NCI-H1417 treated with DMSO at 0.1 percent for 48 hours (cell line): ENCODE measurements at places on chromosomes 16 and 17.

GRCh38 chr17:50848711-50849110 is 13.3 kb downstream of the WFIKKN2 start:
- no peak for DNase-seq

DNA sequence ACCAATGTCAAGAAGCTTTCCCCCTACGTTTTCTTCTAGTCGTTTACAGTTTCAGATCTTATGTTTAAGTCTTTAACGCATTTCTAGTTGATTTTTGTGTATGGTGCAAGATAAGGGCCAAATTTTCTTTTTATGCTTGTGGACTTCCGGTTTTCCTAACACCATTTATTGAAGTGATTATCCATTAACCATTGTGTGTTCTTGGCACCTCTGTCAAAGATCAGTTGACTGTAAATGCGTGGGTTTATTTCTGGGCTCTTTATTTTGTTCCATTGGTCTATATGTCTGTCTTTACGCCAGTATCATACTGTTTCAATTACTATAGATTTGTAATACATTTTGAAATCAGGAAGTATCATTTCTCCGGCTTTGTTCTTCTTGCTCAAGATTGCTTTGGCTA is 49.5 kb downstream of the CEP112 start:
- no peak for DNase-seq

- DNase-seq, result no peak
Measured at GRCh38 chr16:12681653-12682052, 122.0 kb downstream of the CPPED1 start.

DNA sequence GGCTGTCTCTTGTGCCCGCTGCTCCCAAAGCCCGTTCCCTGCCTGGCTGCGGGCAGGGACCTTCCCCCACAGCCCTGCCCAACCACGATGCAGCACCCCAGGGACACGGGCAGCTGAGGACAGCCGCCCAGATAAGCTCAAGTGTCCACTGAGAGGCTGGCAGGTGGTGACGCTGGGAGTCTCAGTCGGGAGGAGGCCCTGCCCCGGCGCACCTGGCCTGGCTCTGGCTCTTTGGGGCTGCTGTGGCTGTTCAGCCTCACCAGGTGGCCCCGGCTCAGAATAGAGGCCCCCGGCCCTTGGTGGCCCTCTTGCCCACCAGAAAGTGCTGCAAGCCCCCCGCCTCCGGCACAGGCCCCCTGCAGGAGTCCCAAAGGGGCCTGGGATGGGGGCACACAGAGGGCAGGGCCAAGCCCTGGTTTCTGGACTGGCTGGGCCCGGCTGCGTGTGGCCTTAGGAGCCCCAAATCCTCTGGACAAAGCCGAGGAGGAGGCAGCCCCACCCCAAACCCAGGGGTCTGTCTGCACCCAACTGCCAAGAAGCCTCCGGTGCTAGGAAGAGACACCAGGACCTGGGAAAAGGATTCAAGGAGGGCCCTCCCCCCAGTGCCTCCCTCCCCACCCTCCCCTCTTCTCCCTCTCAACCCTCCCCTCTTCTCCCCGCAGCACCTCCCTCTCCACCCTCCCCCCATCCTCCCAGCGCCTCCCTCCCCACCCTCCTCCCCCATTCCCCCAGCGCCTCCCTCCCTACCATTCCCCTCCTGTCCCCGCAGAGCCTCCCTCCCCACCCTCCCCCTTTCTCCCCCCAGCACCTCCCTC is 5.3 kb downstream of the NTHL1 start:
- peak; percentile 45 for DNase-seq

DNA sequence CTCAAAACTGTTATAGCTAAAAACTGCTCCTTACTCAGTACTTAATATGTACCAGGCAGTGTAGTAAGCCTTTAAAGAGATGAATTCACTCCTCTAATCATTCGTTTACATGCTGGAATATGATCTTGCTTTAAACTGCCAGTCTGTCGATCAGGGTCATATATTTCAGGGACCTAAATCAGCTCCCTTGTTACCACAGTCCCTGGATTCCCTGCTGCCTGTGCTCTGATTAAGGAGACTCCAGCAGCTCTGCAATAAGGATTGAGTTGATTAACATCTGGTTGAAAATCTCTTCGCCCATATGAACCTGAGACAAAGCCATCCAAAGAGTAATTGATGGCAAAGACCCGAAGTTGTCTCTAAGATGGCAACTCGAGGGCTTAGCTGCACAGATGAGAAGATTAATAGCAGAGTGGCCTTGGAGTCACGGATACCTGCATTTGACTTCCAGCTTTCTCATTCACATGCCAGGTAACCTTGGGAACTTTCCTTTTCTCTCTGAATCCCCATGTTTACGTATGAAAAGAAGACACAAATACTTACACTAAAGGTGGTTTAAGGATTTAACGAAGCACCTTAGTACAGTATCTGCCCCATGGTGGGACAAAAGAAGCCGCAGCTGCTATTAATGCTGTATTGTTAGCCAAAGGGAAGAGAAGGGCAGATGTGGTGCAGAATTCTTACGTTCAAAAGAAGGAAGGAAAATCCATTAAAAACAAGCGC is 68.2 kb downstream of the VAT1L start:
- no peak for DNase-seq

- no peak for DNase-seq
Measured at GRCh38 chr17:34411646-34412421, 48.8 kb upstream of the CCL1 start.

GRCh38 chr17:8162997-8163977 is 539 bp upstream of the VAMP2 start:
- no peak for DNase-seq

- no peak for DNase-seq
Measured at GRCh38 chr17:82447876-82448275, 2.7 kb downstream of the CYBC1 start.

DNA sequence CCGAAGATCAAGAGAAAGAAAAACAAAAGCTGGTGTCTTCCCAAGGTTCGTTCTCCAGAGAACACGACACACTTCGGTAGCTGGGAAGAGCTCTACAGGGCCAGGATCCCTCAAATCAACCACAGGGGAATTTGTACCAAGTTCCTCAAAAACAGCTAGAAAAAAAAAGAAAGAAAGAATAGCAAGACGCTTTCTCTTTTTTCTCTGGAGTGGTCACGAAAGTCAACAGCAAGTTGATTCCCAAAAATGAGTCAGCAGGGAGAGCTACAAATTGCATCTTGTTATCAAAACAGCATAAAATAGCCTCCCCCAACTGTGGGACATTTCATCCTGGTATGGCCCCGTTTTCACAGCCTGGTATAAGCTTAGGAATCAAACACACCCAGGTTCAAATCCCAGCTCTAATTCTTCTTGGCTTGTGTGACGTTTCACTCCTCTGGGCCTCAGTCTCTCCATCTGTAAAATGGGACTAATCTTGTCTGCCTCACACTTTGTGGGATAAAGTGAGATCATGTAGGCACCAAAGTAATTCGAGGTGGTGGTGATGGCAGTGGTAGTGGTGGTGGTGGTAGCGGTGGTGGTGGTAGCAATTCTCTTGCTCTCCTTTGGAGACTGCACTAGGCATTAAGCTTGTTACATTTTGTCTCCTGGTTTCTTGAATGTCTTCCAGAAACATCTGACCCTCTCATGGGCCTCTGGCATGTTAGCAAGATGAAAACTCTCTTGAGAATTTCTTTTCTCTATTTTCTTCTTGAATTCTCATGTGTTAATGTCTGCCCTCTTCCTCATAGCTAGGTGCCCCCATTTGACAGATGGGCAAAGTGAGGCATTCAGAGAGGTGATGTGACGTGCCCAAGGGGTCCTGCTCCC is 988 bp upstream of the IL21R start:
- DNase-seq, result no peak

DNA sequence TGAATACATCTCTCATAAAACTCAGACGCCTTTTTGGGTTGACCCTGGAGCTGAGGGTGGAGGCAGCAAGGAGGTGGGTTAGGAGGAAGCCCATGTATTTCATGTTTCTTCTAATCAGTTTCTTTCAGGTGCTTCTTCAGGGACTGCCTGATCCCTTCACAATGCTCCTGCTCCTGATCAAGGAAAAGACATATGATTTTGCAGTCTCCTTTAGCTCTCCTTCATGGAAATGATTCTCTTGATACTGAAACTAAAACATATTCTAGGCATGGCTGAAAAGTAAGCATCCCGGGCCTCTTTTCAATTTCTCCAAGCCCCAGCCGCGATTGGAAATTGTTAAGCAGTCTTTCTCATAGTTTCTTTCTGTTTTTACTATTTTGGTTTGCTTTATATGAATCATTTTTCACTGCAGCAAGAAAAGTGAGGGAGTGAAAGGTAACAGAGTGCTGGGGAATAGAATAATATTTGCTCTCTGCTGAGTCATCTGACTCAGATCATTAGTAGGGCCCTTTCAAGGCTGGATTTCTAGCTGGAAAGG is 730.7 kb downstream of the CDH11 start:
- DNase-seq, result no peak

DNA sequence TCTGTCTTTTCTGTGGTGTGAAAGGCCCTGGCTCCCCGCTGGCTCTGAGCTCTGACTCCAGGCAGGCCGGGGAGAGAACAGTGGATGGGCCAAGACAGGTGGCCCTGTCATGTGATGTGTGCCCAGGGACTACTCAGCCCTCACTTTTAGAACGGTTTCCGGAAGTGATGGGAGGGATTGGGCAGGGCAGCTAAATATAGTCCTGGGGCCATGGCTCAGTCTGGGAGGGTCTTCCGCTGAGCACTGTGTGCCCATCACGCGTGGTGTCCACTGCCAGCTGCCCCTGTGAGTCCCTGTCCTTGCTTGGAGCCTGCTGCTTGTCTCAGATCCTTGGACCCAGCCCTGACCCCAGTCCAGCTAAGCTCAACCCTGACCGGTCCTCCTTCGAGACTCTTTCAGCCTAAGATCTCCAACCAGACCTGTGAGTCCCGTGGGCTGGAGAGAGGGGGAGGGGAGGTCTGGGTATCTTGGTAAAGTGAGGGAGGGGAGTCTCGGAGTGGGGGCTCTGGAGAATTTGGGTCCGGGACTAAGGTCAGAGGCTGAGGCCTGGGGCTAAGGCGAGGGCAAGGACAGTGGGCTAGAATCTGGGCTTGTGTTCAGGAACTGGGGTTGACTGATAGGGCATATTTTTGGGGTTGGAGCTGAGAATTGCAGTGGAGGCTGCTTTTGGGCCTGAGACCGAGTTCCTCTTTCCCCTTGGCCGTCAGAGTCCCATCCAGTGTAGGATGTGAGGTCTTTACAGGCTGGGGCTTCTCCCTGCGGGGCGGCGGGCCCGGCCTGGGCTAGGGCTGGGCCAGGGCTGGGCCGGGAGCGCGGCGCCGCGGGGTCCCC is at the start of gene TRIM72:
Gene TRIM72 (plus strand): TSS at position 243 of the 831 bp plus-strand sequence. CDS start 620 bp downstream, outside the sequence.
- DNase-seq, result no peak

DNA sequence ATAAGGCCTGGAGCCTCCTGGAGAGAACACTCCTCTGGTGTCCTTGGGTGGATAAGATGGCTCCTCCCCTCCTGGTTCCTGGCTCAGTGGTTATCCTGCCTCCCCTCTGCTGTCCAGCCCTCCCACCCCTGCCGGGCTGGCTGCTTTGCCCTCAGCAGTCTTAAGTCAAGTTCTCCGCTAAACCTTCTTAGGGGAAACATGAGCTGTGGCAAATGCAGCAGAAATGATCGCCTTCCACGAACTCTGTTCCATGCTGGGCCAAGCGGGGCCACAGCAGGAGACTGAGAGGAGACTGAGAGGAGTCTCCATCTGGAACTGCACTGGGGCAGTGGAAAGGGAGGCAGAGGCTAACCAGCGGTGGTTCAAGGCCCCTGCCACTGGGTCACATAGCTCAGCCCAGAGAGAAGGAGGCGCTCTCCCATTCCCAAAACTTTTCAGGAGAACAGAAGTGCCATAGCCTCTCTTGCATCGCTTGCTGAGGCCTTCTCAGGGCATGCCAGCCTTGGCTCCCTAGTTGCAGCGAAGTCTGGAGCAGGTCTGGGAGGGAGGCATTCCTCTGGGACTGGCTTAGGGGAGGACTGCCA is 26.9 kb downstream of the TNS4 start:
- DNase-seq, result no peak

DNA sequence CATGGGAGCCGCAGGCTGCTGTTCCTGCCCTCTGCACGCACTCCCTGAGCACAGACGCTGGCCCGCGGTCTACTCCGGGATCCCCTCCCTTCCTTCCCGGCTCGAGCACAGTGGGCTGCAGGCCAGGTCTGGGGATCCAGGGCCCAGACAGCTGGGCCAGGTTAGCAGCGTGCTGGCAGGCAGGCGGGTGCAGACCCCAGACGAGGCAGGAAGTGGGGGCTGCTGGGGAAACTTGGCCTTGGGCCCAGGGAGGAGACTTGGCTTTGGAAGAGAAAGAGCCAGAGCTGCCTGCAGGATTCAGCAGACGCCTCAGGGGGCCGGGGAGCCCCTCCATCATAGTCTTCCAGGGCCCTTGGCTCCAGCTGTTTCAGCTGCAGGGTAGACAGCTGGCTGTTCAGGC is 30.2 kb upstream of the ABCC3 start:
- DNase-seq, result no peak

DNA sequence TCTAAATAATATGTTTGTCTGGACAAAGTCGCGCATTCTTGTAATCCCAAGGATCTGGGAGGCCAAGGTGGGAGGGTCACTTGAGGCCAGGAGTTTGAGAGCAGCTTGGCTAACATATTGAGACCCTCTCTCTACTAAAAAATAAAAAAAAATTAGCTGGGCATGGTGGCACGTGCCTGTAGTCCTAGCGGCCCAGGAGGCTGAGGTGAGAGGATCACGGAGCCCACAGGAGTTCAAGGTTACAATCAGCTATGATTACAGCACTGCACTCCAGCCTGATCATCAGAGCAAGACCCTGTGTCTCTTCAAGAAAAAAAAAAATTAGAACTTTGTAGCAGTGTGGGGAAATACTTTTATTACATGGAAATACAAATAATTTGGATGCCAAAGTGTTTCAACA is 6.1 kb upstream of the CHST6 start:
- no peak for DNase-seq

GRCh38 chr17:77580531-77581270 is 377.8 kb upstream of the TNRC6C start:
- no peak for DNase-seq

DNA sequence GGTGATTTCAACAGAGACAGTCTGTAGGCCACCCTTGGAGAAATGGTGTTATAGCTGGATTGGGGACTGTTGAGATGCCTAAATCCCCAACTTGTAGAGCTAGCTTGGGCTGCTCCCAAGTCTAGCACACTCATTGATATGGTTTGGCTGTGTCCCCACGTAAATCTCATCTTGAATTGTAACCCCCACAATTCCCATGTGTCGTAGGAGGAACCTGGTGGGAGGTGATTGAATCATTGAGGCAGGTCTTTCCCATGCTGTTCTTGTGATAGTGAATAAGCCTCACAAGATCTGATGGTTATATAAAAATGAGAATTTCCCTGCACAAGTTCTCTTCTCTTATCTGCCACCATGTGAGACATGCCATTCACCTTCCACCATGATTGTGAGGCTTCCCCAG is 536.0 kb downstream of the CDH13 start:
- DNase-seq, result no peak

- DNase-seq, result peak; percentile 61
Measured at GRCh38 chr16:72961115-72961832, 86.7 kb downstream of the ZFHX3 start.

DNA sequence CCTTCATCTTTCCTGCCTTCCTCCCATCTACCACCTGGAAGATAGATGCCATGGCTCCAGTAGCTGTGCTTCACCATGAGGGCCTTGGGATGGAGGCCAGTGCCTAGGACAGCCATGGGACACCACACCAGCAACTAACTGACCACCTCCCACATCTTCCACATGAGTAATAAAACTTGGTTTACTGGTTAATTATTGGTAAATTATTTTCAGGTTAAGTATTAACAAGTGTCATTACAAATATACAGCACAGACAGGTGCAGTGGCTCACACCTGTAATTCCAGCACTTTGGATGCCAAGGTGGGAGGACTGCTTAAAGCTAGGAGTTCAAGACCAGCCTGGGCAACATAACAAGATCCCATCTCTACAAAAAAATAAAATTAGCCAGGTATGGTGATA is 14.0 kb downstream of the CDIP1 start:
- DNase-seq, result no peak

GRCh38 chr17:64040206-64040605 is 19.8 kb upstream of the ICAM2 start:
- no peak for DNase-seq
